ENCODE measurements at places on chromosomes 4 and X.

DNA sequence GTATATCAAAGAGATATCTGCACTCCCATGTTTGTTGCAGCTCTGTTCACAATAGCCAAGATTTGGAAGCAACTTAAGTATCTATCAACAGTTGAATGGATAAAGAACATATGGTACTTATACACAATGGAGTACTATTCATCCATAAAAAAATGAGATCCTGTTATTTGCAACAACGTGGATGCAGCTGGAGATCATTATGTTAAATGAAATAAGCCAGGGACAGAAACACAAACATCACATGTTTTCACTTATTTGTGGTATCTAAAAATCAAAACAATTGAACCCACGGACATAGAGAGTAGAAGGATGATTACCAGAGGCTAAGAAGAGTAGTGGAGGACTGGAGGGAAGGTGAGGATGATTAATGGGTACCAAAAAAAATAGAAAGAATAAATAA is 14.2 kb downstream of the IQCM start:
- no peak for DNase-seq

DNA sequence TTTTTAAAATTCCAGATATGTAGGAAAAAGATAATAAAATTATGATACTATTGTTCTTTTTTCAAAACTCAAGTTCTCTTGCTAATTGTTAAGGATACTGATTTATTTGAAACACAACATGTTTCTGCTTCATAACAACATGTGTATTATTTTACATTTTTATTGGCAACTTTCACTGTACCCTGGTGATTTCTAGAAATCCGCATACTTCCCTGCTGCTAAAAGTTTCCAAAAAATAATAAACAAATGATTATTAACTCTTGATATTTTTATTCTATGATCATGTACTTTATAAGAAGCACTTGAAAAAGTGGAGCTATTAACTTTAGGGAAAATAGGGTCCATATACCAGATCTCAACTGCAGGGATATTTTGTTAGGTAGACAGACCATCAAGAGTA is 71.2 kb upstream of the HCCS start:
- no peak for DNase-seq

GRCh38 chrX:121455890-121456289 is 408.5 kb downstream of the GLUD2 start:
- no peak for DNase-seq

DNA sequence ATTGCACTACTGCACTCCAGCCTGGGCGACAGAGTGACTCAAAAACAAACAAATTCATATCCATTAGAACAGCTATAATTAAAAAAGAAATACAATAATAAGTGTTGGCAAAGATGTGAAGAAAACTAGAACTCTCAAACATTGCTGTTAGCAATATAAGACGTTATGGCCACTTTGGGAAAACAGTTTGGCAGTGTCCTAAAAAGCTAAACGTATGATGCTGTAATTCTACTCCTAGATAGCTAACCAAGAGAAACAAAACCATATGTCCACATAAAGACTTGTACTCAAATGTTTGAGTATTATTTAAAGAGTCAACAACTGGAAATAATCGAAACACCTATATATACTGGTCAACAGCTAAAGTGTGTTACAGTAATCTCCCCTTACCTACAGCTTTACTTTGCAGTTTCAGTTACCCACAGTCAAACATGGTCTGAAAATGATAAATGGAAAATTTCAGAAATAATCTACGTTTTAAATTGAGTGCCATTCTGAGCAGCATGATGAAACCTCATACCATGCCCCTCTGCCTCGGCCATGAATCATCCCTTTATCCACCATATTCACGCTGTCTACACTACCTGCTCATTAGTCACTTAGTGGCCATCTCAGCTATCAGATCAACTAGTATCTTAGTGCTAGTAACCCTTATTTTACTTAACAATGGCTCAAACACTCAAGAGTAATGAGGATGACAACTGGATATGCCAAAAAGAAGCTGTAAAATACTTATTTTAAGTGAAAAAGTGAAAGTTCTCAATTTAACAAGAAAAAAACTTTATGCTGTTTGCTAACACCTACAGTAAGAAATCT is 4.9 kb downstream of the ELF2 start:
- DNase-seq, result no peak

DNA sequence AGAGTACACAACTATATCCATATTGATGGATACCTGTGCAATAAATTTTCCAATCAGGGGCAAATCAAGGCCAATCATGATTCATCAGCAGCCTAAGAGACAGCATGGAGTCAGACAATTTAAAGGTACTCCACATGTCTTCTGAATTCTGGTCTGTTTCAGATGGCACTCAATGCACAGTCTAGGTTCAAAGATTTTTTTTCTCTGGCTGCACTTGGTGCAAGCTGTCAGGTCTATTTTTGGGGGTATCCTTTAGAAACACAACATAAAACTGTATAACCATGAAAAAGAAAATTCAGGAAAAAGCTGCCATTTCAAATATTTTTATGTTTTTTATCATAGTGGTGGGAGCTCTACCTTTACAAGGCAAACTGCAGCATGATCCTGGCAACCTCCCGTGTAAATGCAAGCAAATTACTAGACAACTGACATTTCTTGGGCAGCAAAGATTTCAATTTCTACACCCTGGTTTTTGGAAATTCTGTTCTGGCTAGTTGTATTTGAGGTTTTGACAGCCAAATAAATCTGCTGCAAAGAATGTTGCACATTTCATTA is 310.3 kb downstream of the KCNIP4 start:
- DNase-seq, result no peak

DNA sequence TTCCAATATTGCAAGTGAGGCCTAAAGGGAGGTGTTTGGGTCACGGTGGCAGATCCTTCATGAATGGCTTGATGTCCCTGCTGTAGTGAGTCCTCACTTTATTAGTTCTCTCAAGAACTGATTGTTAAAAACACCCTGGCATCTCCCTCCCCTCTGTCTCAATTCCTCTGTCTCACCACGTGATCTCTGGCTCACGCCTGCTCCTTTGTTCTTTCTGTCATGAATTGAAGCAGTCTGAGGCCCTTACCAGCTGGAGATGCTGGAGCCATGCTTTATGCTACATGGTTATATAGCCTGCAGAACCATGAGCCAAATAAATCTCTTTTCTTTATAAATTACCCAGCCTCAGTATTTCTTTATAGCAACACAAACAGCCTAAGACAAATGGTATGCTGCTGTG is 980.7 kb upstream of the GRIA3 start:
- DNase-seq, result no peak

DNA sequence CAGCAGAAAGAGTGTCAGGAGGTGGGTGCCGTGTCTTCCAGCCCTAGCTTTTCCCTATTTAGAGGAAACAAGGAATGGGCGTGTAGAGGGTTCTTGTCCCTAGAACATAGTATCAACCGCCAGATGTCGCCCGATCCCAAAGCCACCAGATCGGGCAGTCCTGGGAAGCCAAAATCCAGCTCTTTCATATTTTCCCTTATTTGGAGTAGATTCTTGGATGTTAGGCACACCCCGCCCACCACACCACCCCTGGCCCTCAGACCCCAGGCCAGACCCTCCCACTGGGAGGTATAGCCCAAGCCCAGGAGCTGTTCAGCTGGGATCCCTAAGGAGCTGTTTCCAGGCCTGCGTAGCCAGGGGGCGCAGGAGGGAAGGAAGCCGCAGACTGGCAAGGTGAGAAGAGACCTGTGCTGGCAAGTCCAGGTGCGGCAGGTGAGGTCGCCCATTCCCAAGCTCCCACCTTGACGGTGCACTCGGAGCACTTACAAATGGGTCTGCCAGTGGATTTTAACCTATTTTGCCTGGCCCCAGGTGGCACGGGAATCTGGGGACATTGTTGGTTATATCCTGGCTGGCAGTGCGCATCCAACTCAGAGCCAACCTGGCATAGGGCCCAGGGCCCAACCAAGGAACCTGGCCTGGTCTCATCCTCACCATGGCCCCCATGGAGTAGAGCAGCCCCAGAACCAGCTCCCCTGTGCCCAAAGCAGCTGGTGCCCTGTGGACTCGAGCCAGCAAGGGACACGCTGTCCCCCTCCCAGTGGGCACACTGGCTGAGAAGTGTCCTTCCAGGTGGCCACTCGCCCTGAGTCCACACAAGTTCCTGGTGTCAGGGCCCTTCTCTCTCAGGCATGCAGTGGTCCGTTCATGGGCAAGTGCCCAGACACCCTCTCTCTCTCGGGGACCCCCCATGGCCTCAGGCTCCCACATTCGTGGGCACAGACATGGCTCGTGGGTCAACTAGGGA is 811 bp downstream of the FLNA start:
- DNase-seq, result no peak

- DNase-seq, result no peak
Measured at GRCh38 chrX:44280116-44280515, 63.4 kb downstream of the EFHC2 start.

DNA sequence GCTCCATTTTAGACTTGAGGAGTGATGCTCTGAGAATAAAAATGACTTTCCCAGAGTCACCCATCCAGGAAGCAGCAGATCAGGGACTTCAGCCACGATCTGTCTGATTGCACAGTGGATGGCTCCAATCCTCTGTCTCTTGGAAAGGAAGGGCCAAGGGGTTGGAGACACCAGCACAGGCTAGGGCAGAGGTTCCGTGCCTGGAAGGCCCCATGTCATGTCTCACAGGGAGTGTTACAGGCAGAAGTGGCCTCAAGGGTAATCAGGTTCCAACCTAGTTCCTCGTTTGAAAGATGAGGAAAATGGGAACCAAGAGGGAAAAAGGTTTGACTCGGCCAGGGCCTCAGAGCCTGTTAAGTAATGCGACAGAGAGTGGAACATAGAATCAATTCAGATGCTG is 160.0 kb downstream of the EFNB1 start:
- no peak for DNase-seq

GRCh38 chr4:185196437-185196836 is 7.4 kb downstream of the CFAP97 start:
- no peak for DNase-seq

GRCh38 chr4:39936565-39937418 is 40.9 kb downstream of the PDS5A start:
- DNase-seq, result no peak

- DNase-seq, result no peak
Measured at GRCh38 chrX:39067866-39068265, 266.6 kb downstream of the MID1IP1 start.

DNA sequence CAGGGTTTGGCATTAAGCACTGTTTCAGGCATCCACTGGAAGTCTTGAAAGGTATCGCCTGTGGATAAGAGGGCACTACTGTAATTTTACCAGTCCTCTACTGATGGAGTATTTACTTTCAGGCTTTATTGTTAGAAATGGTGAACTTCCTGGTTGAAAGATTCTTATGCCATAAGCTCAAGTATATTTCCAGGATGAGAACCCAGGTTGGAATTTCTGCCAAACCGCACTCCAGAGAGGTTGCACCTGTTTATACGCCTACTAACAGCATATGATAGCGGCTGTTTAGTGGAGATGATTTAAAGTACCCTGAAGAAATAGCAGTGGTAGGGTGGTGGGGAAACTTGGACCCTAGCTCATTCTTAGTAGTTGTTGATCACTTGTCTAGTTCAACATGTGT is 9.9 kb downstream of the FNIP2 start:
- DNase-seq, result no peak

DNA sequence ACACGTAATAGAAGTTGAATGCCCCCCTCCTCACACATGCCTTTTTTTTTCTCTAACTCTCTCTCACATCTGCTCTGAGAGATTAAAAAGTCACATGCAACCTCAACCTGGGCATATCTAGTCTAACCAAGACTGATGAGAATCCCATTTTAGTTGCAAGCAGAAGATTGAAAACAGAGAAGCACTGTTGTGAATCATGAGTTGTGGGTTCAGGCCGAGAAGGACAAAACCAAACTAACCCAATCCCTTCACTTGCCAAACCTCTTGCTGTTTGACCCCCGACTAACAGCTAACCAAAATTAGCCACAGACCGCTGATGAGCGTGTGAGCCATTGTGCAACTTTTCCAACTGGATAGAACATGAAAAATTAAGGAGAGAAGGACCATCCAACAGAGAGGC is 31.8 kb downstream of the CXCL1 start:
- no peak for DNase-seq

GRCh38 chr4:30863021-30863420 is 142.9 kb downstream of the PCDH7 start:
- no peak for DNase-seq

DNA sequence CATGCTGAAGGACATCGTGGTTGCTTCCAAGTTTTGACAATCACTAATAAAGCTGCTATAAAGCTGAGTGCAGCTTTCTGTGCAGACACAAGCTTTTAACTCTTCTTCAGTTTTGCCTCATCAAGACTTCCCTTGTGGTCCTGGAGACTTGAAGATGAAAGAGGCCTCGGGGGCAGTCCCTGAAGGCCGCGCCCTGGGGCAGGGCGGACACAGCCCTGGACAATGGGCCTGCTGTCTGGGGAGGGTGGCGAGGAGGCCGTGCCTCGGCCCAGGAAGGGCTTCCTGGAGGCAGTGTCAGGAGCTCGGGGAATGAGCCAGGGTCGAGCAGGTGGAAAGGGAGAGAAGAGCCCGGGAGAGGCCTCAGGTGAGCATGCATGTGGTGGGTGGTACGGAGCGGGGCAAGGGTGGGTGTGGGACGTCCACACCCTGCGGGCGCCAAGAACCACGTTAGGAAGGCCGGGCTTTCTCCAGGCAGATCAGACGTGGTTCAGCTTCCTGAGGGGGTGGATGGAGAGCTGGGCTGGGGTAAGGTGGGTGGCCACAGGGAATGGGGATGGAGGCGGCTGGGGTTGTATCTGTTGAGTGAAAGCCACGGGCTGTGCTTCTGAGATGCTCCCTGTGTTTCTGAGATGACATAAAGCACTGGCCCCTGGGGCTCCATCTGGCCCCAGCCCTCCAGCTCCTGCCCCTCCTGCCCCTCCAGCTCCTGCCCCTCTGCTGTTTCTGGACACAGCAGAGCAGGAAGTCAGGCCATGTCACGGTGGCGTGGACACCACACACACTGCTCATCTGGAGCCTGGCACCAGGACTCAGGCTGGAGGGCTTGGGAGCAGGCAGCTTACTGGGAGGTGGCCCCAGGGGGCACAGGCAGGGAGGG is 21.5 kb downstream of the ADRA2C start:
- no peak for DNase-seq

GRCh38 chr4:140003876-140004548 is 150.0 kb downstream of the MAML3 start:
- no peak for DNase-seq

GRCh38 chrX:130975947-130976346 is 72.9 kb upstream of the ENOX2 start:
- DNase-seq, result no peak

- no peak for DNase-seq
Measured at GRCh38 chrX:22105971-22106370, 73.8 kb downstream of the PHEX start.

- DNase-seq, result no peak
Measured at GRCh38 chr4:55807556-55807955, 12.0 kb upstream of the EXOC1L start.

DNA sequence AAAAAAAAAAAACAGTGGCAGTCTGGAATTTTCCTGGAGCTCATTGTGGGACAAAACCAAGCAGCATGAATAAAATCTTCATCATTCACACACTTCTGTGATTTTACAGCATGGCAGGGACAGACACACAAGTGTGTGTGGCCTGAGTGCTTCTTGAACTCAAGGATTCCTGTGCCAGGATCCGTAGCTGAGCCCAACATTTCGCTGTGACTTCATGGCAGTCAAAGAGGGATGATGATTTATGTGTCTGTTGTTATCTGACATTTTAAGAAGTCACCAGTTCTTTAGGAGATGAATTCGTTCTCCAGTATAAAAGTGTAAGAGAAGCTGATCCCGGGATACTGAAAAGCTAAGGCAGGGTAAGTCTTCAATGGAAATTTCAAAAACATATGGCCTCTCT is 57.0 kb downstream of the ING2 start:
- no peak for DNase-seq

- no peak for DNase-seq
Measured at GRCh38 chr4:76305971-76306881, at the start of gene STBD1. TSS of gene STBD1 (plus strand) at chr4:76306733. CDS start at chr4:76306770, 37 bp downstream.
